ENCODE measurements at places on chromosomes 11 and 22. TPM values are rescaled to one million over a fixed set of nuclear protein-coding genes. Genes with fewer than 3 reads are reported as not detected.

SERHL2 gene
- total RNA-seq: 2.1 TPM

MPZL2 gene
- 117 TPM for total RNA-seq

FAM180B gene
- not detected for total RNA-seq

CAPN1 gene
- 248 TPM for total RNA-seq

NAP1L4 gene
- 122 TPM for total RNA-seq

RASL10A gene
- 1.8 TPM for total RNA-seq

KMT5B gene
- 36.0 TPM for total RNA-seq

TMEM191C gene
- total RNA-seq: 1.6 TPM

SCN2B gene
- total RNA-seq: 1.0 TPM

- no peaks in the 10 kb centered on the region for H3K36me3 ChIP-seq
- H3K4me3 ChIP-seq: no peak overlapping the region
- H3K4me1 ChIP-seq: no peaks in the 10 kb centered on the region
- no peaks in the 10 kb centered on the region for H3K27me3 ChIP-seq
Observed at GRCh38 chr11:119861160-119861559, 132.2 kb upstream of the NECTIN1 start.

DNA sequence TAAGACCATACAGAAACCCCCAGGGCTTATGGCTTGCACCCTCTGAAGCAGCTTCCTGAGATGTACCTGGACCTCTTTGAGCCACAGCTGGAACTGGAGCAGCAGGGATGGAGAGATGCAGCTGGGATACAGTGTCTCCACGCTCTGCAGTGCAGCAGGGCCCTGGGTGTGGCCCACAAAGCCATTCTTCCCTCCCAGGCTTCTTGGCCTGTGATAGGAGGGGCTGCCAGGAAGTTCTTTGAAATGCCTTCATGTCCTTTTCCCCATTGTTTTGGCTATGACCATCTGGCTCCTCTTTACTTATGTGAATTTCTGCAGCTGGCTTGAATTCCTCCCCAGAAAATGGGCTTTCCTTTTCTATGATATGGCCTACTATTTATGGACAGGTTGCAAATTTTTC lies 37.1 kb upstream of the RAB38 start:
- H3K27me3 ChIP-seq: no peaks in the 10 kb centered on the region
- no peak overlapping the region for H3K4me3 ChIP-seq
- no peaks in the 10 kb centered on the region for H3K36me3 ChIP-seq
- H3K27ac ChIP-seq: no peak overlapping the region
- no peaks in the 10 kb centered on the region for H3K4me1 ChIP-seq
- no peak for DNase-seq

- no peaks in the 10 kb centered on the region for H3K27me3 ChIP-seq
- no peak for DNase-seq
- no peaks in the 10 kb centered on the region for H3K36me3 ChIP-seq
- H3K4me1 ChIP-seq: peaks cover 9% of the 10 kb centered on the region
- H3K27ac ChIP-seq: no peak overlapping the region
Observed at GRCh38 chr22:32791056-32791455, 10.4 kb upstream of the TIMP3 start.

- peaks cover 20% of the 10 kb centered on the region for H3K27me3 ChIP-seq
- peaks cover 50% of the 10 kb centered on the region for H3K4me1 ChIP-seq
- H3K27ac ChIP-seq: peak overlapping the region; percentile 76
Observed at GRCh38 chr11:59560702-59561473, 49.5 kb downstream of the OR4D9 start.

GRCh38 chr11:60849641-60850520 lies 5.9 kb downstream of the PTGDR2 start:
- H3K27me3 ChIP-seq: no peaks in the 10 kb centered on the region
- no peak overlapping the region for H3K27ac ChIP-seq
- H3K4me3 ChIP-seq: no peak overlapping the region
- H3K36me3 ChIP-seq: no peaks in the 10 kb centered on the region

- H3K27me3 ChIP-seq: no peaks in the 10 kb centered on the region
- DNase-seq: no peak
- no peaks in the 10 kb centered on the region for H3K36me3 ChIP-seq
- no peak overlapping the region for H3K27ac ChIP-seq
- H3K4me1 ChIP-seq: no peaks in the 10 kb centered on the region
Observed at GRCh38 chr22:34429314-34429713, 509.0 kb upstream of the LARGE1 start.

DNA sequence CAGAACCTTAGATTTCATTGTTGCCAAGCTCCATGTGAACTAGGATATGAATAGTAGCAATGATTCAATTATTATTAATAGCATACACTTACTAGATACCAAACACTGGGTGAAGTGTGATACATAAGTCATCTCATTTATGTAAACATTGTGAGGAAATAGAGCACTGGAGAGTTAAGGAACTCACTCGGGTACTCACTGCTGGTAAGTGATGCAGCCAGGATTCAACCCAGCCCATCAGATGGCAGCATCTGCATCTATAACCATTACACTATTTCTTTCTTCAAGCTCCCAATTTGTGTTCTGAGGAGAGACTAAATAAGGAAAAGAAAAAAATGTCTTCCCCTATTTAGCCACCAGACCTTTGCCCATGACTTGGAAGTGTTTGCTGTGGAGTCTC lies 10.2 kb upstream of the ALG8 start:
- no peak overlapping the region for H3K4me3 ChIP-seq
- H3K4me1 ChIP-seq: no peaks in the 10 kb centered on the region
- no peaks in the 10 kb centered on the region for H3K36me3 ChIP-seq
- H3K27ac ChIP-seq: no peak overlapping the region
- H3K27me3 ChIP-seq: no peaks in the 10 kb centered on the region

DNA sequence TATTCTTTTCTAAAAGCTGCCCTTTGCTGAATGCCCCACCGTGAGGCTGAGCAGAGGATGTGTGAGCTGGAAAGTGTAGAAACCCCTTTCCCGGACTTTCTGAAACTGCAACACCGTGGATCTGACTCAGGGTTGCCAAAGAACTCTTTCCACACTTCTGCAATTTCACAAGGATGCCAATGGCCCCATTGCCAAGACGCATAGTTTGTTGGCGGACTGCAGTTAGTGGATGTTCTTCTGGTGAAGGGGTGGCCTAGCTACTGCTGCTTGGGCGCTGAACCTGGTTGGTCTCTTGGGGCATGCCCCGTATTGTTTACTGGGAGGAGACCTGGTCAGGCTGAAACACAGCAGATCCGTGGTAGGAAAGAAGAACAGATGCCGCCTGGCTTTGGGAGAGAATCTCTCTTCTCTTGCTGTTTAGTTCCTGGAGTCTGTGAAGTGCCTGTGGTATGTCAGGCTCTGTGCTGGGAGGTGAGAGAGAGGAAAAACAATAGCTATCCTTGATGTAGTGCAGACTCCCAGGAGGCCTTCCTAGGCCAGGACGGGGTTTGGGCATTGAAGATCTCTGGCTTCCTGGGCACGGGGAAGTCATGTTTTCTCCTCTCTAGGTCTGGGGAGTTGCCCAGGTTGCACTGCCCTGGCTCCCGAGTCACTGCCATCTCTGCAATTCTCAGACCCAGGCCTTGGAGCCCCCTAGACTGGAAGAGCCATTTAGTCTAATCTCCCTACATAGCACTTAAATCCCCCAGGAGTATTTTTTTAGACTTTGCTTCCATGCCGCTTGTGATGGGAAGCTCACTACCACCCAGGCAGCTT lies 26.9 kb downstream of the CD82 start:
- peaks cover 57% of the 10 kb centered on the region for H3K4me1 ChIP-seq
- no peaks in the 10 kb centered on the region for H3K27me3 ChIP-seq
- peaks cover 28% of the 10 kb centered on the region for H3K36me3 ChIP-seq
- DNase-seq: no peak

GRCh38 chr11:12235553-12235946 lies 125.2 kb downstream of the MICAL2 start:
- H3K36me3 ChIP-seq: peaks cover 36% of the 10 kb centered on the region
- no peak for DNase-seq
- no peaks in the 10 kb centered on the region for H3K27me3 ChIP-seq
- peak overlapping the region; percentile 51 for H3K27ac ChIP-seq
- H3K4me1 ChIP-seq: peaks cover 22% of the 10 kb centered on the region
- H3K4me3 ChIP-seq: no peak overlapping the region

DNA sequence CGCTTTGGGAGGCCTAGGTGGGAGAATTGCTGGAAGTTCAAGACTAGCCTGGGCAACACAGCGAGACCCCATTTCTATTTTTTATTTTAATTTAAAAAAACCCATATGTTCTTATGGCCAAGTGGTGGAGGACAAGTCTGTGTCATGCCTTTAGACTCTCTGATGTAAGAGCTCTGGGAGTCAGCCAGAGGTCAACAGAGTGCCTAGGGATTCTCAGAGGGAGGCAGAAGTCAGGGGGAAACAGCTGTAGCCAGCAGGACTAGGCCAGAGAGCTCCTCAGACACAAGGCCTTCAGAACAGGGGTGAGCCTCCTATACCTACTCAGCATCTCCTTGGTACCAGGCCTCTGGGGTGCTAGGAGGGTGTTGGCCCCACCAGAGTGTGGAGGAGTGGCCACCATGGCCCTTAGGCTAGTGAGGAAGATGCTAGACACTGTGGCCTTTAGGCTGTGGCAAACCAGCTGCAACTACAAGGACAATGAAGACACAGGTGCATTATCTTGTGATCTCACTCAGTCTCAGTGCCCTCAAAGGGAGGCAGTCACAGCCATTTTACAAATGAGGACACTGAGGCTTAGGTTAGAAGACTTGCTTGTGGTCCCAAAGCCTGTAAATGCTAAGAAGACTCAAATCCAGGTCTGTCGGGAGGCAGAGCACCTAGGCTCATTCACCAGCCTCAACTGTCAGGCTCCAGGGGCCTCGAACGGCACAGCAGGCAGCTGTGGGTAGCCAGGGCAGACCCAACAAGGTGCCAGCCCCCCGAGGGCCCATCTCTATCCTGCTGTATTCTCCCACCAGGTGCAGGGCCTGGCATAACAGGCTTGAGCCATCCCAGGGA lies 5.0 kb downstream of the ZP1 start:
- H3K36me3 ChIP-seq: no peaks in the 10 kb centered on the region
- no peak overlapping the region for H3K4me3 ChIP-seq
- no peak overlapping the region for H3K27ac ChIP-seq
- no peaks in the 10 kb centered on the region for H3K4me1 ChIP-seq
- no peaks in the 10 kb centered on the region for H3K27me3 ChIP-seq
- DNase-seq: peak; percentile 43

GRCh38 chr11:79937676-79938334 lies 497.0 kb upstream of the TENM4 start:
- no peaks in the 10 kb centered on the region for H3K4me1 ChIP-seq
- no peaks in the 10 kb centered on the region for H3K27me3 ChIP-seq
- DNase-seq: peak; percentile 2
- H3K36me3 ChIP-seq: no peaks in the 10 kb centered on the region

DNA sequence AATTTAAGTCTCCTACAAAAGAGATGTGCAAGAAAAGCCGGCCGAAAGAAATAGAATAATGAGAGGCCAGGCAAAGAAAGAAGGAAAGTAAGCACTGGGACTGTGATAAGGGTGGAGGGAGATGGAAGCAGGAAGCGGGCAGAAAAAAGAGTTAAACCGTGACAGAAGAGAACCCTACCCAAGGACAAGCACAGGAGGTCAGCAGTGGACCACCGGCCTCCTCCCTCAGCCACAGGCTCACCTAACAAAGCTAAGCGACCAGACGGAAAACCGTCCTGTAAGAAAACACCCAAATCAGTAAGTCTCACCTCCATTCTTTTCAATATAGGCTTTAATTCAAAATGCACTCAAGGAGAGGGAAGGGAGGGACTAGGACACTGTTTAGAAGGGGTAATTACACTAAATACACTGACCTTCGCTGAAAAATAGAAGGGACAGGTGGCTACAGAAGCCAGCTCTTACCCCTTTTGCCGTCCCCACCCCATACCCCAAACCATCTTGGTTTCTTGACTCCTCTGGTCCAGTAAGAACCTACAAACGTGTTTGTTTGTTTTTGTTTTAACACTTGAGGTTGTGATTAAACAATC lies 1.9 kb downstream of the FAM181B start:
- peaks cover 4% of the 10 kb centered on the region for H3K4me1 ChIP-seq
- peaks cover 46% of the 10 kb centered on the region for H3K27me3 ChIP-seq
- no peak overlapping the region for H3K27ac ChIP-seq

DNA sequence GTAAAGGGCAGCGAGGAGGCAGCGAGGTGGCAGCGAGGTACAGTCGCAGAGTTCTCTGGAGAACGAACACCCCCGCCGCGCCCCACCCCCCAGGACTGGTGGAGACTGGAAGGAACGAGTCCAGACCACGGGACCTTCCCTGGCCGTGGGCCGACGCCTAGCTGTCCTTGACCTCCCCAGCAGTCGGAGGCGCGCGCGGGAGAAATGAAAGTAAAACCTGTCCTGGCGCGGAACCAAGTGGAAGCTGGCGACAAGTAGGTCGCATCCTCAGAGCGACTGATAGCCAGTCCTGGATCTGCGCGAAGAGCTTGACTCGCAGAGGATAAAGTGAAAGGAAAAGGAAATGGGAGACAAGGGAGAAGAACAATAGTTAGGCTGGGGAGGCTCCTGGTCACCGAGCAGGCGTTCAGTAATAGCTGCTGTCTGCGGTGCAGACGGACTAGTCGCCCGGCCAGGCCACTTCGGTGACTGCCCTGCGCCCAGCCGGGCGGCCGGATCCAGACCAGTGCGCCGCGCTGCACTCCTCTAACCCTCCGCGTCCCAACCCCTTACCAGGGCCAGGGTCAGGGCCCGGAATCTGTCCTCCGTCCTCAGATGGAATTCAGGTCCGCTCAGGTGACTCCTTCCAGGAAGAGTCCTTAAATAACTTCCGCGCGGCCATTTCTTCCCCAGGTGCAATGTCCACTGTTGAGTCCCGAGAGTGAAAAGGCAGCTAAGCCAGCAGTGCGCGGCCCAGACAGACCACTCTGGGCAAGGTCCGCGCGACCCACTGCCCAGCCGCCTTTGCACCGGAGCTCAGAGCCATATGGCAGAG lies 1.9 kb upstream of the ADM start:
- H3K4me1 ChIP-seq: peaks cover 31% of the 10 kb centered on the region
- peaks cover 14% of the 10 kb centered on the region for H3K36me3 ChIP-seq
- peaks cover 38% of the 10 kb centered on the region for H3K27me3 ChIP-seq
- peak; percentile 75 for DNase-seq

DNA sequence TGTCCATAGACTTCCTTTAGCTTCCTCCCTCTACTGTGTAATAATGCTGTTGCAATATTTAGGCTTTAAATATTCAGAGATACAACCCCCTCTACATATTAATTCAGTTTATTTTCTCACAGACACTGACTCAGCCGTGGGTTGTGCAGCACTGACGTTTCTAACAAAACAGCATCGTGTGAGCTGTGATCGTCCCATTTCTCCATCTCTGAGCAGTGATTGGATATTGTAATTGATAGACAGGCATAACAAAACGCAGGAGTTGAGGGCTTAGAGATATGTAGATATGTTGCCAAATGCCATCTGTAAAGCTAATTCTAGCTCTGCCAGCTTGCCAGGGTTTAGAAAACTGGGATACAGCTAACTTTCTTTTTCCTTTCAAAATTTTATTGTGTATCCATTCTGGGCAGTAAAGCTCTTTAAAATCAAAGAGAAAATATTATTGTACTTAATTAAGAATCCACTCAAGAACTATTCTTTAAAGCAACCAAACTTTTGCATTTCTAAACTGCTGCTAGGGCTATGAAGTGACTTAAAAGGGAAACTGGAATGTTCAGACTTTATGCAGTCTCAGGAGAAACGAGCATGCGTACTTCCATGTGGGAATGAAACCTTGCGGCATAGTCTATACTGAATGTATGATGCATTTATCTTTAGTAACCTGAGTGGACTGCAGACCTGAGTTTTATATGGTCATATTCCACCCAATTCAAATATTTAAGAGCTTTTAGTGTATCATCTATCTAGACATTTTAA lies 22.7 kb downstream of the BTBD10 start:
- no peaks in the 10 kb centered on the region for H3K4me1 ChIP-seq
- no peaks in the 10 kb centered on the region for H3K27me3 ChIP-seq
- no peaks in the 10 kb centered on the region for H3K36me3 ChIP-seq

- peaks cover 16% of the 10 kb centered on the region for H3K4me1 ChIP-seq
- H3K4me3 ChIP-seq: peak overlapping the region; percentile 98
- no peaks in the 10 kb centered on the region for H3K36me3 ChIP-seq
- peak overlapping the region; percentile 98 for H3K27ac ChIP-seq
- H3K27me3 ChIP-seq: no peaks in the 10 kb centered on the region
- no peak for DNase-seq
Observed at GRCh38 chr11:65133724-65134123, 595 bp downstream of the SYVN1 start.

Data from left lung (tissue), 14 donors.